LHCN-M2 (cell line): ENCODE measurements at places on chromosomes 4 and X. TPM values are rescaled to one million over a fixed set of nuclear protein-coding genes. Genes with fewer than 3 reads are reported as not detected.

The SSX4B gene
- not detected in 2 replicates for total RNA-seq

The IL2 gene
- not detected in 2 replicates for total RNA-seq

The GPR173 gene
- 2.3 and 4.1 TPM in 2 replicates for total RNA-seq

The FOXO4 gene
- 0.77 and 2.2 TPM in 2 replicates for total RNA-seq

The SRPK3 gene
- 0.45 and 1.3 TPM in 2 replicates for total RNA-seq

The GLOD5 gene
- total RNA-seq: not detected in 2 replicates

The ARHGAP10 gene
- 27.1 and 28.9 TPM in 2 replicates for total RNA-seq

The UGT2B11 gene
- not detected in 2 replicates for total RNA-seq

The GRIA2 gene
- not detected in 2 replicates for total RNA-seq

The GPM6B gene
- 4.4 and 14.4 TPM in 2 replicates for total RNA-seq

The AMTN gene
- total RNA-seq: 0.46 TPM in 1 of 2 replicates, not detected in the other

The ZNF157 gene
- 0.06 TPM in 1 of 2 replicates, not detected in the other for total RNA-seq

The PCSK1N gene
- 1.8 and 3.2 TPM in 2 replicates for total RNA-seq

The PF4V1 gene
- not detected in 2 replicates for total RNA-seq

The RASGEF1B gene
- total RNA-seq: 0.06 TPM in 1 of 2 replicates, not detected in the other

The CLIC2 gene
- total RNA-seq: 0.32 and 0.92 TPM in 2 replicates

The POU4F2 gene
- total RNA-seq: not detected in 2 replicates

The TSPYL2 gene
- 13.5 and 14.0 TPM in 2 replicates for total RNA-seq

The MAGEA2 gene
- total RNA-seq: not detected in 2 replicates

The LEF1 gene
- total RNA-seq: 8.2 and 10.8 TPM in 2 replicates

The ATP1B4 gene
- total RNA-seq: not detected in 2 replicates

The AKAP4 gene
- not detected in 2 replicates for total RNA-seq

The CT45A6 gene
- not detected in 2 replicates for total RNA-seq

The NEIL3 gene
- 13.1 and 13.8 TPM in 2 replicates for total RNA-seq
